CD8-positive, alpha-beta memory T cell (primary cell): ENCODE measurements at places on chromosomes 3 and 15. TPM values are rescaled to one million over a fixed set of nuclear protein-coding genes. Genes with fewer than 3 reads are reported as not detected.

Gene BNC1
- total RNA-seq = not detected

DNA sequence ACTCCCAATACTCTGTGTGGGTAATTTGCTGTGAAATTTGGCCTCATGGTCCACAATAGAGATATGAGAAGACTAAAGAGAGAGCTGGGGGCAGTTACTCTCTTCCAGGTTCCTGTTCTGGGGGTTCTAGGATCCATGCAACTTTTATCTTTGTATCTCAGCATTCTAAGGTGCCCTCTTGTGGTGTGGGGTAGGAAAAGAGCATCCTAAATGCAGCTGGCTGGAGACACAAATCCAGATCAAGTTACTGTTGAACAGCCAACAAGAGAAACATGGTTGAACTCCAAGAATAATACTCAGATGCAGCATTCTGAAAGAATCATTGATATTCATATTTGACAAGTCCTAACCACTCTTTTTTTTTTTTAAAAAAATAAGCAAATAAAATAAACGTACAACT lies 238.2 kb downstream of the GREM1 start:
- H3K4me3 ChIP-seq = no peak overlapping the region
- no peaks in the 10 kb centered on the region for H3K27me3 ChIP-seq
- no peak overlapping the region for H3K27ac ChIP-seq

Gene GHSR
- not detected for total RNA-seq

DNA sequence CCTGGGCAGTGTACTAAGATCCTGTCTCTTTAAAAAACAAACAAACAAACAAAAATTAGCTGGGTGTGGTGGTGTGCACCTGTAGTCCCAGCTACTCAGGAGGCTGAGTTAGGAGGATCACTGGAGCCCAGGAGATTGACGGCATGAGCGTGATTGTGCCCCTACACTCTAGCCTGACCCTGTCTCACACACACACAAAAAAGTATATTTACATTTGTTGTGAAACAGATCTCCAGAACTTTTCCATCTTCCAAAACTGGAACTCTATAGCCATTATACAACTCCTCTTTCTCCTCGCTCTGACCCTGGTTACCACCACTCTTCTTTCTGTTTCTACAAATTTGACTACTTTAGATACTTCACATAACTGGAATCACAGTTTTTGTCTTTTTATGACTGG lies 56.0 kb upstream of the CCNB2 start:
- H3K27ac ChIP-seq = no peak overlapping the region
- H3K27me3 ChIP-seq = no peaks in the 10 kb centered on the region
- H3K4me1 ChIP-seq = no peaks in the 10 kb centered on the region
- no peaks in the 10 kb centered on the region for H3K36me3 ChIP-seq
- no peak overlapping the region for H3K4me3 ChIP-seq

- DNase-seq = no peak
- peaks cover 10% of the 10 kb centered on the region for H3K4me1 ChIP-seq
- H3K36me3 ChIP-seq = no peaks in the 10 kb centered on the region
- H3K27ac ChIP-seq = no peak overlapping the region
- no peaks in the 10 kb centered on the region for H3K27me3 ChIP-seq
These were observed 23.0 kb upstream of the COPG1 start for GRCh38 chr3:129226374-129226773.

- H3K27me3 ChIP-seq = no peaks in the 10 kb centered on the region
- H3K27ac ChIP-seq = no peak overlapping the region
- no peaks in the 10 kb centered on the region for H3K36me3 ChIP-seq
- no peak for DNase-seq
These were observed 1.2 kb downstream of the PRR20G start for GRCh38 chr3:127286571-127287140.

DNA sequence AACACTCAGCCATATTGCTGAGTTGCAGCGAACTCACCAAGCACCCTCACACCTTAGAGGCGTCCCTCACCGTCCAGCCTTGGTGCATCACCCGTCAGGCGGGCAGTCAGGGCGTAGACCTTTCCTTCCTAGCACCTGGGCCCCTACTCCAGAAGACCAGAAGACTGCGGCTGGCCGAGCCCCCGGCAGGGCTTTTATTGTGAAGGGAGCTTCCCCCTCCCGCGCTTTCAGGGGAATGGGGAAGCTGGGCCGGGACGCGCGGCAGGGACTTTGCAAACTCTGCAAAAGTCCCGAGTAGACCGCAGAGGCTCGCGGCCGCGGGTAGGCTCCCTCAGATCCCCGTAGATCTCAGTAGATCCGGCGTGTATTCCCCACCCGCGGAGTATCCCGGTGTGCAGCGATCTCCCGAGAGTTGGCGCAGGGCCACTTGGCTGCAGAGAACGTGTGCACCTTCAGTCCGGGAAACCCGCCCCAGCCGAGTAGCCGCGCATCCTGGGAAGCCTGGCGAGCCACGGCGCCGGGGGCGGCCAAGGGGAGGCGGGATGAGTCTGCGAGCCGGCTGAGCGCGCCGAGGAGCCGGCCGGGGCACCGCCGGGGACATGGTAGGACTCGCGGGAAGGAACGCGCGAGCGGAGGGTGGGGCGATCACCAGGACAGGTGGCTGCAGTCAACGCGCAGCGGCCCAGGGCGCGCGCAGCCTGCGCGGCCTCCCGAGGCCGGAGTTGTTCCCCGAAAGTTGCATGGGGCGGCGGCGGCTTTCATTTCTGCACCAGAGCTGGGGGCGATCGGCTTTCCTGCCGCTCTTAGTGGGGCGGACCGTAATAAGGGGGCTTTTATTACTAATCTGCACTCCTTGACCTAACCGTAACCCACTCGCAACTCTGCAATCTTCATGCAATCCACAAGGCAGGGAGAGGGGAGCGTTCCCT lies at the start of gene GASK1A:
Gene GASK1A, plus strand, starts transcription at position 268 of the 929 bp plus-strand sequence. Its CDS starts 332 bp downstream, at position 600.
- DNase-seq = no peak
- H3K4me3 ChIP-seq = peak within 1 kb of the TSS; percentile 19
- H3K36me3 ChIP-seq = no peaks in the 10 kb centered on the region
- peaks cover 4% of the 10 kb centered on the region for H3K4me1 ChIP-seq
- peaks cover 21% of the 10 kb centered on the region for H3K27me3 ChIP-seq

GRCh38 chr3:112734171-112734570 lies 93.2 kb upstream of the CCDC80 start:
- no peak for DNase-seq
- peaks cover 38% of the 10 kb centered on the region for H3K4me1 ChIP-seq
- H3K27ac ChIP-seq = no peak overlapping the region
- H3K36me3 ChIP-seq = no peaks in the 10 kb centered on the region
- no peaks in the 10 kb centered on the region for H3K27me3 ChIP-seq

- H3K4me3 ChIP-seq = no peak overlapping the region
- peaks cover 3% of the 10 kb centered on the region for H3K27me3 ChIP-seq
- H3K36me3 ChIP-seq = no peaks in the 10 kb centered on the region
- no peak overlapping the region for H3K27ac ChIP-seq
These were observed 10.9 kb upstream of the IL17RD start for GRCh38 chr3:57176045-57176444.

- H3K27ac ChIP-seq = peak overlapping the region; percentile 97
- H3K27me3 ChIP-seq = no peaks in the 10 kb centered on the region
- peak overlapping the region; percentile 79 for H3K4me3 ChIP-seq
- no peak for DNase-seq
- H3K4me1 ChIP-seq = peaks cover 29% of the 10 kb centered on the region
These were observed 1.7 kb upstream of the ARF4 start for GRCh38 chr3:57598765-57599360.

DNA sequence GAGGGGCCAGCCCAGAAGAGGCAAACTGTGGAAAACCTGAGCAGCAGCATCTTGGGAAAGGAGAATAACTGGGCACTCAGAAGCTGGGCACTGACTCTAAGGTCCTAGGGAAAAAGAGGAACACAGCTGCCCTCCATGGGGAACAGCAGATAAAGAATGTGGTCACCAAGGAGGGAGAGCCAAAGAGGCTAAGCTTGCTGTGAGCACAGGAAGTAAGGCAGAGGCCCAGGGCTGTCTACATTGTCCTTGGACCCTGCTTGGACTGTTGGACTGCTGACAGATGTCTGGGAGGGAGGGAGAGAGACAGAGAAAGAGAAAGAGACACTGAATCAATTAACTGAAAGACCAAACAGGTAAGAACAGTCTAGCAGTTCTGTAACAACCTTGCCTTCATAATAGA lies 4.5 kb upstream of the MNS1 start:
- no peaks in the 10 kb centered on the region for H3K36me3 ChIP-seq
- H3K27me3 ChIP-seq = peaks cover 4% of the 10 kb centered on the region
- H3K27ac ChIP-seq = no peak overlapping the region
- no peak for DNase-seq
- no peak overlapping the region for H3K4me3 ChIP-seq

DNA sequence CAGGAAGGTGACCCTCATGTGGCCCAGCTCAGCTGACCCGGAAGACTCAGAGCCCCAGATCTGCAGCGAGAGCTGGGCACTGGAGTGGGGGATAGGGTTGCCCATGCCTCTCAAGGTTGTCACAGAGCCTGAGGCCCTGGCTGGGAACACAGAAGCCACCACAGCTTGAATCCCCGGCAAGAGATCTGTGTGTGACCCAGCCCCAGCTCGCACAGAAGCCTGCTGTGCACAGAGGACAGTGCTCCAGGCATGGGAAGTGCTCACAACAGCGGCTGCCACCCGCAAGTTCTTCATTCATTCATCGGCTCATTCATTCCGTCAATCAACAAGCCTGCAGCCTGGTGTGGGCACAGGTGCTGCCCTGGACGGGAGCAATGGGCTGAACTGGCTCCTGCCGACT lies 36.4 kb downstream of the DNAJB8 start:
- no peak overlapping the region for H3K27ac ChIP-seq
- no peak overlapping the region for H3K4me3 ChIP-seq
- peaks cover 8% of the 10 kb centered on the region for H3K27me3 ChIP-seq
- no peaks in the 10 kb centered on the region for H3K4me1 ChIP-seq
- no peaks in the 10 kb centered on the region for H3K36me3 ChIP-seq

DNA sequence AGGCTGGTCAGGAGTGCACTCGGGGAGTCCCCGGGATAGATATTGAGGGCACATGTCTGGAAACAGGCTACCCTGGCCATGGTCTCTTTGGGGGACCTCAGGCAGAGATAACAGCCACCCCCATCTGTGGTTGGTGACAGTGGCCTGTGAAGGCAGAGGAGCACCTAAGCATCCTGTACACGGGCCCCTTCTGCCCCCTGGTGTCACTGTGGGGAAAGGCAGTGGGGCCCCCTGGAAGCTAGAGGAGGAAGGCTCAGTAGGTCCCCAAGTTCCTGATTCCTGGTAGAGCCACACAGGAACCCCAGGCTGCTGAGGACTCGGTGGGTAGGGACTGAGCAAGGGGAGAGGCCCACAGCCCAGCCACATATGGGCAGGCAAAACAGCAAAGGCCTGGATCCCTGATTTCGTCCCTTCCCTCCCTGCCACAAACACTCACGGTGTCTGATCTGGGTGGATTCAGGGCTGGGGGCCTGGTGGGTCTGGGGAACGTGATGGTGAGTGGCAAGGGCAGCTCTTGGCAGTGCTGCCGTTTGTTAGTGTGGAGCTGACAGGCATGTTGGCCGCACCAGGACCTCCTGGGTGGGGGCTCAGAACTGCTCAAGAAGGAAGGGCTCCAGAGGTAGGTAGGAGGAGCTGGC lies 14.1 kb upstream of the CXCR6 start:
- peaks cover 3% of the 10 kb centered on the region for H3K4me1 ChIP-seq
- peaks cover 67% of the 10 kb centered on the region for H3K36me3 ChIP-seq
- H3K4me3 ChIP-seq = no peak overlapping the region
- no peaks in the 10 kb centered on the region for H3K27me3 ChIP-seq

- DNase-seq = no peak
- no peaks in the 10 kb centered on the region for H3K27me3 ChIP-seq
- H3K4me3 ChIP-seq = no peak overlapping the region
- no peaks in the 10 kb centered on the region for H3K36me3 ChIP-seq
These were observed 9.7 kb downstream of the ITIH4 start for GRCh38 chr3:52820736-52821135.

- no peak for DNase-seq
- no peaks in the 10 kb centered on the region for H3K27me3 ChIP-seq
- H3K4me3 ChIP-seq = no peak overlapping the region
These were observed 13.5 kb upstream of the LINGO1 start for GRCh38 chr15:77646104-77646694.

DNA sequence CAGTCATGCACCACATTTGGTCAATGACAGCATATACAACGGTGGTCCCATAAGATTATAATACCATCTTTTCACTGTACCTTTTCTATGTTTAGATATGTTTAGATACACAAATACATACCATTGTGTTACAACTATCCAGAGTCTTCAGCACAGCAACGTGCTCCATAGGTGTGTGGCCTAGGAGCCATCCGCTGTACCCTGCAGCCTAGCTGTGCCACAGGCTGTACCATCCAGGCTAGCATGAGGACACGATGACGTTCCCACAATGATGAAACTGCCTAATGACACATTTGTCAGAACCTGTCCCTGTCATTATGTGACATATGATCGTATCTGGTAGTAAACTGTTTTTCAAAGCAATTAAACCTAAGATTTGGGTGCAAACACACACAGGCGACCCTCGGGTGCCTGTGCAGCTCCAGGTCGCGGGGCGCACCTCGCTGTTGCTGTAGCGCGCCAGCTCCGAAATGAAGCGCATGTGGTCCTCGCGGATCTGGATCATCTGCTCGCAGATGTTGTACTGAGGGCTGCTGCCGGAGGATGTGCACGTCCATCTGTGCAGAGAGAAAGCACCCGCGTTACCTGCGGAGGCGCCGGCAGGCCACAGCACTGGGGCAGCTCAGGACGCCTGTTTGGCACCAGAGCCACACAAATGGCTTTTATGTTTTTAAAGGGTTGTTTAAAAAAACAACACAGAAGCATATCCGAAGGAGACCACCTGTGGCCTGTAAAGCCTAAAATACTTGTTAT lies 48.2 kb downstream of the CYFIP1 start:
- H3K36me3 ChIP-seq = no peaks in the 10 kb centered on the region
- no peak overlapping the region for H3K4me3 ChIP-seq
- H3K4me1 ChIP-seq = no peaks in the 10 kb centered on the region
- H3K27ac ChIP-seq = no peak overlapping the region

- no peak for DNase-seq
- no peak overlapping the region for H3K27ac ChIP-seq
- peaks cover 3% of the 10 kb centered on the region for H3K36me3 ChIP-seq
- H3K4me1 ChIP-seq = no peaks in the 10 kb centered on the region
- no peak overlapping the region for H3K4me3 ChIP-seq
- H3K27me3 ChIP-seq = no peaks in the 10 kb centered on the region
These were observed 66.9 kb upstream of the MYO5C start for GRCh38 chr15:52362497-52362896.

Gene ARHGEF26
- total RNA-seq = 0.09 TPM

DNA sequence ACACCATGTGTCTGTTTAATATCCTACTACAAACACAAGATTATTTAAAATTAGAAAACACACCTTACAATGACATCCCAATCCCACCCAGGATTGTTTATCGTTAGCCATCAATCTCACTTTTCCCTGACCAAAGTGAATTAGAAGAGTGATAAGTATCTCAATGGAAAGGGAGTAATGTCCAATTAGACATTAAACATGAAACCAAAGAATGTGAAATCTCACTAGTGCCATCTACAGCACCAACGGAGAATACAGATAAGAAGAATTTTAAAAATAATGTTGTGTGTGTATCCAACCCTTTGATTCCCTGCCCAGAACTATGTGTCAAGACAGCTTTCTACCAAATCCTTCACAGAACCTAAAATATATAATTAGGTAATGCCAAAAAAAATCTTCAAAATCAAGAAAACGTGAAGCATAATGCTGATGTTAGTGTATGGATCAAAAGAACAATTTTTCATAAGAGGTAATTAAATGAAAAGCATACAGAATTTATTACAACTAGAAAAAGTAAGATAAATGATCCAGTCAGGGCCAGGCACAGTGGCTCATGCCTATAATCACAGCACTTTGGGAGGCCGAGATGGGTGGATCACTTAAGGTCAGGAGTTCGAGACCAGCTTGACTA lies 64.2 kb downstream of the SCAPER start:
- DNase-seq = no peak
- H3K27me3 ChIP-seq = no peaks in the 10 kb centered on the region
- no peaks in the 10 kb centered on the region for H3K4me1 ChIP-seq
- H3K4me3 ChIP-seq = no peak overlapping the region
- H3K36me3 ChIP-seq = no peaks in the 10 kb centered on the region

GRCh38 chr3:124509884-124510283 lies 220.4 kb upstream of the UMPS start:
- no peak overlapping the region for H3K27ac ChIP-seq
- DNase-seq = no peak
- no peaks in the 10 kb centered on the region for H3K36me3 ChIP-seq
- no peaks in the 10 kb centered on the region for H3K27me3 ChIP-seq
- H3K4me3 ChIP-seq = no peak overlapping the region
- H3K4me1 ChIP-seq = no peaks in the 10 kb centered on the region
